ENCODE measurements at places on chromosomes 1 and 21.

- no peak for DNase-seq
Measured at GRCh38 chr1:17686258-17686657, 68.9 kb upstream of the ACTL8 start.

- no peak for DNase-seq
Measured at GRCh38 chr1:115074839-115075534, 14.3 kb downstream of the TSPAN2 start.

DNA sequence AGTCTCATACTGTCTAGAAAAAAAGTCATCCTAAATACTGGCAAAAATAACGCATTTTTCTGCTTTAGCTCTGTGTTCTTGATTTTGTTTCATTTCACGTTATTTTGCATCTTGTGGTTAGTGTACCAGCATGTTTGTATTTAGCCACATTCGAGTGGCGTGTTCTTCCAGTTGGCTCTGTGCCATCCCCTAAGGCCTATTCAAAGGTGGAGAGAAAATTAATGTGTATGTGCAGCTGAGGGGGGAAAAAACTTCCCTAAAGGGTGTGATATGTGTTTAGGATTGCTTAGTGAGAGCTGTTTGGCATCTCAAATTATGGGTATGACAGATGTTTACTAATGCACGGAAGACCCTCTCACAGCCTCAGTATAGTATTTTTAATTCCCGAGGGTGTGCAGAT lies 12.1 kb downstream of the DNAJC16 start:
- DNase-seq, result no peak

DNA sequence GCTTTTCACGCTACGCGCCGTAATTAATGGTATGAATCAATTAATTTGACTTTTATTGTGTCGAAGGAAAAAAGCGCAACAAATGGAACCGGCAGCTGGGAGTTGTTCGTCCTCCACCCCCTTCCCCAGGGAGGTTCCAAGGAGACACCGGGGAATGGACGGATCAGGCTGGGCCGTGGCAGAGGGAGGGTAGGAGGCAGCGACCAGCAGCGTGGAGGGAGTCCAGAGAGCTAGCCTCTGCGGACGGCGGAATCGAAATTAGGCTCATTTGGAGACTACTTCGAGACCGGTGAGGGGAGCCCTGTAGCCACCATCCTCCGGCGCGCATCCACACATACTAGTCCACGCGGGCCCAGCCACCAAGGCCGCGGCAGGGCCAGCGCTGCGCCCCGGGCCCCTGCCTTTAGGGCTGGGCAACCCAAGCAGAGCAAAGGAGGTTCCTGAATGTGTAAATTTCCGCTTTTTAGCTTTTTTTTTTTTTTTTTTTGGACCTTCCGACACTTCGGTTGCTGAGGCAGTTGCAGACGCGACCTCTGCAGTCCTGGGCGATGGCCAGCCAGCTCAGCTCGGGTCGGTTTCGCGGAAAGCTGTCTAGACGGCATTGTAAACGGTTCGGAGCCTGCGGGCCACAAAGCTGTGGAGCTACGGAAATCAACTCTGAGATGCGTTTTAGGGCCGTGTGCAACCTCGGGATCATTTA lies 2.2 kb upstream of the FOXD3 start:
- DNase-seq, result no peak

- peak; percentile 79 for DNase-seq
Measured at GRCh38 chr1:67724928-67725560, 40.0 kb downstream of the GADD45A start.

GRCh38 chr1:159737238-159737916 lies 23.0 kb upstream of the CRP start:
- no peak for DNase-seq

GRCh38 chr1:20443703-20444586 lies 42.1 kb downstream of the CAMK2N1 start:
- no peak for DNase-seq

GRCh38 chr21:44592446-44593311 lies at the start of gene KRTAP10-6:
Gene KRTAP10-6 (minus strand): TSS chr21:44592505. CDS start chr21:44592484, 21 bp downstream.
- no peak for DNase-seq

DNA sequence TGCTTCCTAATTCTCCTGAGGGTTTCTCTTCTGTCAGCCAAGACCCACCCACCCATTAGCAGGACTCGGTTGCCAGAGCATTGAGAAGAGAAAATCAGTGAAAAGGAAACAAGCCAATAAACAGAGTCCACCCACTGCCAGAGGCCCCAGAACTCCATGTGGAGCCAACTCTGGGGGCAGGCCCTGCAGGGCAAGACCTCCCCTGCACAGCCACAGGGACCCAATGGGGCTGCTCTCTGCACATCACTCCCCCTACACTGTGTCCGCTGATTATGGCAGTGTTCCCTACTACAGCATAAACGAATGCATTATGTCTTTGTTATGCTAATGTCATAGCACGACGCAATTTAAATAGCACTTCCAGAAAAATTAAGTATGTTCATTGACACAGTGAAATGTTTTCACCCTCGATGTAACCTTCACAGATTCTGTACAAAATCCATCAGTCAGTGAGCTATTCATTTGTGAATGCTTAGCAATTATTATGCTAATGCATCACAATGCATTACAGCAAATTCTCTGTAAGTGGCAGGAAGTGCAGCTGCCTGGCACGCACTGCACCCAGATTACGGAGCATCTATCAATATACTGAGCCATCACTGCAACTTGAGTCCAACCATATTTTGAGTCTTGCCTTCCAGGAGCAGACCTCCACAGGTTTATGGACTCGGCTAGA lies 56.4 kb downstream of the GRIK3 start:
- no peak for DNase-seq

GRCh38 chr1:224430511-224431113 lies 4.0 kb downstream of the WDR26 start:
- DNase-seq, result peak; percentile 70

- DNase-seq, result peak; percentile 46
Measured at GRCh38 chr1:101190441-101190840, 46.4 kb upstream of the S1PR1 start.

DNA sequence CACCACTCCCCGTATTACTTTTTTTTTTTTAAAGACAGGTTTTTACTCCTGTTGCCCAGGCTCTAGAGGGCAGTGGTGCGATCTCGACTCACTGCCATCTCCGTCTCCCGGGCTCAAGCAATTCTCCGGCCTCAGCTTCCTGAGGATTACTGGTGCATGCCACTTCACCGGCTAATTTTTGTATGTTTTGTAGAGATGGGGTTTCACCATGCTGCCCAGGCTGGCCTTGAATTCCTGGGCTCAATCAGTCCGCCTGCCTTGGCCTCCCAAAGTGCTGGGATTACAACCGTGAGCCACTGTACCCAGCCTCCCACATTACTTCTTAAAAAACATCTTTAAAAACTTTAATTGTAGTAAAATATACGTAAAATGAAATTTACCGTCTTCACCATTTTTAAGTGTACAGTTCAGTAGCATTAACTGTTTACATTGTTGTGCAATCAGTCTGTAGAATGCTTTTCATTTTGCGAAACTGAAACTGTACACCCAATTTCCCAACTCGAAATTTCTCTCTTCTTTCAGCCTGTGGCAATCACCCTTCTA lies 77.0 kb downstream of the ZMYM4 start:
- no peak for DNase-seq

DNA sequence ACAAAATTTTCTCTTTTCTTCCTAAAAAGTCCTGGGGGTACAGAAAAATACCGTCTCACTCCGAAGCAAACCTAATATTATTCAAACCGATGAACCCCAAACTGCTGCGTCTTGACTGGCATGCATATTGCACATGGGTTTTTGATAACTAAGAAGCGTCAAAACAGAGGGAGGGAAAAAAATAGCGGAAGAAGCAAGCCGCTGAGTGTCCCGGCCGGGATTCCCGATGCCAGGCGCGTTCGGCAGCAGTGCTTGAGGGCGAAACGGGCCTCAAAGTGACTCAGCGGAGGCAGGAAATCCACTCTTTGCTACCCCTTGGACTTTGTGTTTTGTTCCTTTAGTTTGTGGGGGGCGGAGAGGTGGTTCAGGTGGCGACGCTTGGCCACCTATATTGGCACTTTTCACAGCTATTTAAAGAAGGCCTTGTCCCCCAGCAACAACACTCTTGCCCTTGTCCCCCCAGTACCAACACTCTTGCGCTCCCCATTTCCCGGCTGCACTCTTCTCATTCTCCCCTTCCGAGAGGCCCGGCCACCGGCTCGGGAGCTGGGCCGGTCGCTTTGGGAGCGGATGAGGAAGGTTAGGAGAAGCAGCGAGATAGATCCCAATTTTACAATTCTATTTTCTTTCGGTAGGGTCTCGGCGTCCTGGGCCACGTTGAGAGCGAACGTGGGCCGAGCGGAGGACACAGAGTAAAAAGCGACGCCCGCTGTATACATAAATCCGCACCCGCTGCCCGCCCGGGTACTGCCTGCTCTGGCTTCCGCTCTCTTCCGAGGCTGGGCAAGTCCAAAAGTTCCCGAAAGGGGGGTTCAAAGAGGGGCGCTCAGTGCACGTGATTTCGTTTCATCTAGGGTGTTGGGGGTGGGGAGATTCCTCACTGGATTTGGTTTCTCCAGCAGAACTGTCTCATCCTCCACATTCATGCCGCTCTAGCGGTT lies 2.5 kb downstream of the LMX1A start:
- no peak for DNase-seq

- no peak for DNase-seq
Measured at GRCh38 chr1:156021093-156021428, 310 bp upstream of the SSR2 start.

DNA sequence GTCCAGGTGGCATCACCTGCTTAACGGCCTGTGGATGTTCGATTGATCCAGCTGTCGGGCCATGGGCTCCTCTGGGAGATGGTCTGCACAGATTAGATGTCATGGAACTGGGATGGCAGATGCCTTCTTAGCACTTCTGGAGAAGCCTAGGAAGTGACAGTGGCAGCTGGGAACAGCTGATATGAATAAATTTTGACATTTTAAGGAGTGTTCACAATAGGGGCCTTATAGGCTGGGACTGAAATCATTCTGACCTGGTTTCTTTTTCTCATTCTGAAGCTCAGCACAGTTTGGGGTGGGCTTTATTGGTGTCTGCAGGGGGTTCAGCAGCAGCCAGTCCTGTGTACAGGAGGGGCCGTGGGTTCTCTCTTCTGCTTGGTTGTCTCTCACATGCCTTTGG lies 175.3 kb downstream of the CACNA1E start:
- no peak for DNase-seq

DNA sequence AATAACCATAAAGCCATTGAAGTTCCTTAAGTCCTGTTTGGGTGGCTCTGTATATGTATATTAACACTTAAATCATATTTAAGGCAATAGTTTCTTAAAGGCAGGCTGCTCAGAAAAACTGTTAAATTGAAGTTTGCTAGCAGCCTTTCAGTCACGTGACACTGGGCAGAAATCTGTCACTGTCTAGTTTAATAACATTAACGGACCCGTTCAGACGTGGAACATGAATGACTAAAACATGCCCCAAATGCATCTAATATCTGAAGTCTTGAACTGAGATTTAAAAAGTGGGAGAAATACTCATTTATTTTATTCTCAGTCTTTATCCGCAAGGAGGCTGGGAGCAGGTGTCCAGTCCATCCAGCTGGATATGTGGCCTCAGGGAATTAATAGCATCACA lies 3.3 kb upstream of the SPATA1 start:
- DNase-seq, result no peak
